Foreskin fibroblast (primary cell): ENCODE measurements at places on chromosomes 7 and 10.

- peak; percentile 75 for DNase-seq
Observed at GRCh38 chr7:139762886-139763285, 14.9 kb downstream of the HIPK2 start.

GRCh38 chr10:85599081-85599480, 767.5 kb downstream of the GRID1 start:
- no peak for DNase-seq

- no peak for DNase-seq
Observed at GRCh38 chr10:88853155-88853881, 1.7 kb upstream of the ANKRD22 start.

- DNase-seq, result no peak
Observed at GRCh38 chr7:117674617-117675016, 194.8 kb downstream of the CFTR start.

DNA sequence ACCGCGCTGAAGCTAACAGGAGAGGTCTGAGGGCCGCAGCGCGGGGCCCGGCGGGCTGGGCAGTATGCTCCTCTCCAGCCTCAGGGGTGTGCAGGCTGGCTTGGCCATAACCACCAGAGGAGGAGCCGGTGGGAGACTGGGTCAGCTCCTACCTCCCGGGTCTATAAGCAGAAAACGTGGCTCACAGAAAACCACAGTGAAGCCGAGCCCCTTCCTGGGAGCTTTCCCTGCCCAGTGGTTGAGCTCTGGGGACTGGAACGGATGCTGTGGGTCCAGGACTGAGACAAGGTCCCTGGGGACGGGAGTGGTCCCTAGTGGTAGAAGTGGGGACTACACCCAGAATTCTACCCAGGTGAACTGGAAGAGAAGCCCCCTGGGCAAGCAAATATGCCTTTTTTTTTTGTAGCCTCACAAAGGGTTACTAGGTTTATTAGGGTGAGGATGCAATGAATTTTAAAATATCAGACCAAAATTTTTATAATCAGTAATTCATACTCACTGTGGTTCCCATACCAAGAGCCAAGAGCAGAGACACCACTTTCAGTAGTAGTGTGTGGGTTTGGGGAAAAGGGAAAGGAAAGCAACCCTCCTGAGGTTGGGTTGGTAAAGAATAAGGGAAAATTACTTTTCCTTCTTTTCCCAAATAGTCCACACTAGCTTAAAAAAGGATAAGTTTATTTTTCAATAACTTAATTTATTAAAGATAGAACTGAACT, 67.9 kb upstream of the PRKCQ start:
- peak; percentile 16 for DNase-seq

GRCh38 chr7:142796501-142797390, 26.0 kb downstream of the PRSS2 start:
- DNase-seq, result peak; percentile 41

- no peak for DNase-seq
Observed at GRCh38 chr10:78749898-78750297, 318.9 kb upstream of the ZMIZ1 start.

GRCh38 chr7:74263399-74264120, 9.4 kb upstream of the RFC2 start:
- DNase-seq, result no peak

GRCh38 chr7:149369497-149369896, 91.4 kb downstream of the ZNF777 start:
- no peak for DNase-seq

DNA sequence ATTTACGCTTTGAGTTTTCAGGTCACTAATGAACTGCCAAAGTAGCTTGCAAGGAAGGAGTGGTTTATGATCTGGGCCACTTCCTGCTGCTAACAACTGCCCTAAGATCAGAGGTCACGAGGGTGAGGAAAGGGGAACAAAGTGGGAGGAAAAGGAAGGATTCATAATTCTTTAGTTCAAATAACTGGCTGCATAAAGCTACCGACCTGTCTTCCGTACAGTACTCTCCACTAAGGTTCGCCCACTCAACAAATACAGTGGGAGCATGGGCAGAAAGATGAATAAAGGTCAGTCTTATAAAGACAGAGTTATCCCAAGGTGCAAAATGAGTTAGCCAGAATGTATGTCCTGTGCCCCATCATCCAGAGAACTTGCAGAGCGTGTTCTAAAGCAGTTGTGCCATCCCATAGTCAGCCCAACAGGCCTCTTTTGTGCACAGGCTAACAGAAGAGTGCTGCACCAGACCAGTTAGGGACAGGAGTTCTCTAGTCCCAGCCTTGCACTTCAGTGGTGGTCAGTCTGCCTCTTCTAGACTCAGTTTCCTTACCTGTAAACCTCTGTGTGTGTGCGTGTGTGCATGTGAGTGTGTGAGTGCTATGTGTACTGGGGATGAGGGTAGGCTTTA, 65.9 kb downstream of the CREB3L2 start:
- DNase-seq, result no peak

GRCh38 chr7:123553159-123553558, 4.5 kb downstream of the NDUFA5 start:
- no peak for DNase-seq
